Stimulated activated naive CD8-positive, alpha-beta T cell treated with anti-CD3 and anti-CD28 coated beads, Interleukin-15, Interleukin-2, amounts not matched to agents 100 U/mL and 50 U/mL, for 24 hours (primary cell): ENCODE measurements at places on chromosomes 11 and 22.

- no peak for DNase-seq
These were observed 74.3 kb upstream of the TP53I11 start for GRCh38 chr11:45024846-45025588.

DNA sequence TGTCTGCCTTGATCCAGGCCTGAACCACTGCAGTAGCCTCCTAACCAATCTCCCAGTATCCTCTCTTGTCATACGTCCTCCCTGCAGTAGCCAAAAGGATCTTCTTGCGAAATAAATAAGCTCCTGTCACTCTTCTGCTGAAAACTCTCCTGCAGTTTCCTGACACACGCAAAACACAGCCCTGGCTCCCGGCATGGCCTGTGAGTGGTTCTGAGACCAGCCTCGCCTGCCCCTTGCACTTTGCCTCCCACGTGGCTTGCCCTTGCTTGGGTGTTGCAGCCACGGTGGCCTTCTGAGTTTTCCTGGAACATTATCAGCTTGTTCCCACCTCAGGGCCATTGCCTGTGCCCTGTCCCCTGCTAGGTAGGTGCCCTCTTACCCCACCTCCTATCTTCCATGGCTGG lies 7.2 kb downstream of the ZC3H7B start:
- no peak for DNase-seq

GRCh38 chr11:116692318-116693101 lies 80.3 kb downstream of the BUD13 start:
- DNase-seq = no peak

GRCh38 chr11:104041792-104042191 lies 5.4 kb downstream of the DDI1 start:
- DNase-seq = no peak

DNA sequence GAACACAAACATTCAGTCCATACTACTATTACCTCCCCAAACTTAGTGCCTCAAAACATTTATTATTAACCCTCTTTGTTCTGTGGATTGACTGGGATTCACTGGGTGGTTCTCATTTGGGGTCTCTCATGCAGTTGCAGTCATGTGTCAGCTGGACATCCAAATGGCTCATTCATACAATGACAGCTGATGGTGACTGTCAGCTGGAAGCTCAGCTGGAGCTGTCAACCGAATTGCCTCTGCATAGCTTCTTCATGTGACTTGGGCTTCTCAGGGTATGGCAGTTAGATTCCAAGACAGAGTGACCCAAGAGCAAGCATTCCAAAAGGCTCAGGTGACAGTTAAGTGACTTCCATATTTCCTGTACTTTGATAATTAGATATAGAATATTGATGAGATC lies 85.2 kb downstream of the CCDC34 start:
- no peak for DNase-seq

DNA sequence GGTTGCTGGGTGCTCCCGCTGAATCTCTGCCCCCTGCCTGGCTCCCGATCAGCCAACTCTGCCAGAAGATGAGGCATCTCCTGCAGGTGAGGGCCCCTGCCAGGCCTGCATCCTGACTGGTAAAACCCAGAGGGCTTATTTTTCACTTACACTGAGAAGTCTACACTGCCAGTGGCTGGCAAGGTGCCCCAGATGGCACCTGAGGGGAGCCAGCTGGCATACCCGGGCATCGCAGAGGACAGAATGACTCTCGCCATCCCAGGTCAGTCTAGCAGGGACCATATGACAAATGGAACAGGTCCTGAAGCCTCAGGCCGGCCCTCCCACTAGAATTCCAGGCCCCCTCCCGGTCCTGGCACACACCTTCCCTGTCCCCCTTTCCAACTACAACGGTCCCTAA lies 30.9 kb downstream of the MACROD1 start:
- no peak for DNase-seq

DNA sequence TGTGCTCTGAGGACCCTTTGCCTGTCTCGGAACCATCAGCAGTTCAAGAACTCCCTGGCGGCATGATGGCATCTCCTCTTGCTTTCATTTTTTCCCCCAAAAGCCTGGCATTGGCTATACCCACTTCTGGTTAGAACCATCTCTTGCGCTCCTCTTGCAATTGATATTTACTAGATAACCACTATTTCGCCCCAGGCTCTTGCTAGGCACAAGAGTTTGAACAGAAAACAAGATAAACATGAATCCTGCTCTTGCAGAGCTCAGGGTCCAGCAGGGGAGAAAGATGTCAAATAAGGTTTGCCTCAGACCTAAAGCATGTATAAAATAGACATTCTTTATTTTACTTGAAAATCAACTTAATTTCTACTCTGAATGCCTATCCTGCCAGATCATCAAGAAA lies 33.1 kb downstream of the SLCO2B1 start:
- no peak for DNase-seq

- DNase-seq = no peak
These were observed 7.5 kb upstream of the CTSD start for GRCh38 chr11:1771273-1771672.

DNA sequence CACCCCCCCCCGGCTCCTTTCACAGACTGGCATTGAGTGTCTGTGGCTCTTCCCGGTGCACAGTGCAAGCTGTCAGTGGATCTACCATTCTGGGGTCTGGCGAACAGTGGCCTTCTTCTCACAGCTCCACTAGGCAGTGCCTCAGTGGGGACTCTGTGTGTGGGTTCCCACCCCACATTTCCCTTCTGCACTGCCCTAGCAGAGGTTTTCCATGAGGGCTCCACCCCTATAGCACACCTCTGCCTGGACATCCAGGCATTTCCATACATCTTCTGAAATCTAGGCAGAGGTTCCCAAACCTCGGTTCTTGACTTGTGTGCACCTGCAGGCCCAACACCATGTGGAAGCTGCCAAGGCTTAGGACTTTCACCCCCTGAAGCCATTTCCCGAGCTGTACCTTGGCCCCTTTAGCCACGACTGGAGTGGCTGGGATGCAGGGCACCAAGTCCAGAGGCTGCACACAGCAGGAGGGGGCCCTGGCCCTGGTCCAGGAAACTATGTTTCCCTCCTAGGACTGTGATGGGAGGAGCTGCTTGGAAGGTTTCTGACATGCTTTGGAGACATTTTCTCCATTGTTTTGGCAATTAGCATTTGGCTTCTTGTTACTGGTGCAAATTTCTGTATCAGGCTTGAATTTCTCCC lies 26.0 kb downstream of the BCL2L13 start:
- no peak for DNase-seq

- DNase-seq = no peak
These were observed 25.3 kb downstream of the RRP8 start for GRCh38 chr11:6578134-6578533.

GRCh38 chr11:121566279-121567168 lies 113.8 kb upstream of the SORL1-AS1 start:
- DNase-seq = no peak

DNA sequence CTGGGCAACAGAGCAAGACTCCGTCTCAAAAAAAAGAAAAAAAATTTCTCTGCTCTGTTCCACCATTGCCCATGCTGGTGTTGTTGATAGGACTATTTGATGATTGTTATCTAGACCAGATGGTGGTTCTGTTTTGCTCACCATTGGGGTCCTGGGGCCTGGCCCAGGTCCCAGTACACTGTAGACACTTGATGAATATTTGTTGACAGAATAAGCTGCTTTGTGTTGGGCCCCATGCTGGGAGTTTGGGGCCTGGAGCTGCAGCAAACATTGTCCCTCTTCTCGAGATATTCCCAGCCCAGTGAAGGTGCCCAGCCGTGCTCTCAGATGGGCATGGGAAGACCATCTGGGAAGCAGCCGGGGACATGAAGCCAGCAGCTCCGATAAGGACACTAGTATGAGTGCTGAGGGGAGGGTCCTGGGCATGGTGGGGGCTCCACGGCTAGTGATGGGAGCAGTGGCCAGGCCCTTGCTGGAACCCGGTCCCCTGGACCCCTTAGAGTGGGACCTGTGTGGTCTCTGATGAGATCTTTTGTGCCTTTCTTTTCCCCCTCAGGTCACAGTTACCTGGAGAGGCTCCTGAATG lies 13.6 kb downstream of the INCENP start:
- DNase-seq = no peak

DNA sequence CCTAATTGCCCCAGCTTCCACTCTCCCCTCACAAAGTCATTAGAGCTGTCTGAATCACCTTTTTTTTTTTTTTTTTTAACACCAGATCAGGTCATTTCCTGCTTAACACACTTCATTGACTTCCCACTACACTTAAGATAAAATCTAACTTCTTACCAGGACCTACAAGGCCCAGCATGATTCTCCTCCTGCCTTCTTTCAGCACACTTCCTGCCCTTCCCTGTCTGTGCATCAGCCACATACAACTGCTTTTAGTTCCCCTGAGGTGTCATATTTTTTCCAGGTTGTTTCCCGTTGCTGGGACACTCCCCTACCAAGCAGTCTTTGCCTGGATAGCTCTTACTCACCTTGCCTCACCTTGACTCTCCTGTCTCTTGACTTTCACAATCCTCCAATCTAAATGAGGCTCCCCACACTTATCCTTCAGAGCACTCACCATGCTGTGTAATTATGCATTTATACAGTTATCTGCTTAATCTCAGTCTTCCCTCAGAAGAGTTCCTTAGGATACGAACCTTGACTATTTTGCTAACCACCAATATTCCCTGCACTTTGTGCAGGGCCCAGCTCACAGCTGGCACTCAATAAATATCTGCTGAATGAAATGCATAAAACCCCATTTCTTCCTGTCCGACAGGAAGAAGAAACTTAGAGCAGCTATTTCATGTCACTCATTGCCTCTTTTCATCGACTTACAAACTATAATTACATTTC lies 96.6 kb upstream of the AKIP1 start:
- no peak for DNase-seq

GRCh38 chr22:40392618-40393017 lies 22.2 kb downstream of the SGSM3 start:
- no peak for DNase-seq

GRCh38 chr11:79484872-79485271 lies 44.0 kb upstream of the TENM4 start:
- no peak for DNase-seq

GRCh38 chr11:44627165-44627789 lies 61.8 kb downstream of the CD82 start:
- DNase-seq = no peak

DNA sequence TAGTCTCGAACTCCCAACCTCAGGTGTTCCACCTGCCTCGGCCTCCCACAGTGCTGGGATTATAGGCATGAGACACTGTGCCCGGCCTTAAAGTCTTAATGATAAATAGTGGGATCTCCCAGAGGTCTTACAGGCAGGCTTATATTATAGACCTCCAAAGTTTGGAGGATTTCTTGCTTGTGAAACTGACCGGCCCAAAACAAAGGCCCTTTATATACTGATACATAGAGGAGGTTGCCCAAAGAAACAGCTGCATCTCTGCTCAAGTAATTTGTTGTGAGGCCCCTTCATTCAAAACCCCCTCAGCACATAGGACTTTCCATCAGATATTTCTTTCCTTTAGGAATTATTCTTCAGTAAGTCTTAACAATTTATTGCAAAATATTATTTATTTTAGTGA lies 27.4 kb upstream of the RDX start:
- no peak for DNase-seq

DNA sequence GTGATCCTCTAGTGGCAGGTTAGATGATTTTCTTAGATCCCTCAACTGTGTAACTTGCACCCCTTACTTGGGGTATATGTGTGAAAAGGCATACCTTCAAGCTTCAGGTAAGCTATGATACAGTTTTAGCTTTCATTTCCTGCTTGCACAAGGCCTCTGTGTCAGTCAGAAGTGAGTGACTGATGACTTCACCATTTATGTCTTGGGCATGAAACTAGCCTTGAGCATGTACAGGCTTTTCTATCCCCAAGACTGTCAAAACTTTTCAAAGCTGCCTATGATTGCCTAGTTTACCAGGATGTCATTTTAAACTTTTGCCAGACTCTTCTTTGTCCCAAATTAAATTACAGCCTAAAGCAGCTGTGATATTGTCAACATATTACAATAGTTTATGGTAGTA lies 286.1 kb upstream of the CNTN5 start:
- no peak for DNase-seq

DNA sequence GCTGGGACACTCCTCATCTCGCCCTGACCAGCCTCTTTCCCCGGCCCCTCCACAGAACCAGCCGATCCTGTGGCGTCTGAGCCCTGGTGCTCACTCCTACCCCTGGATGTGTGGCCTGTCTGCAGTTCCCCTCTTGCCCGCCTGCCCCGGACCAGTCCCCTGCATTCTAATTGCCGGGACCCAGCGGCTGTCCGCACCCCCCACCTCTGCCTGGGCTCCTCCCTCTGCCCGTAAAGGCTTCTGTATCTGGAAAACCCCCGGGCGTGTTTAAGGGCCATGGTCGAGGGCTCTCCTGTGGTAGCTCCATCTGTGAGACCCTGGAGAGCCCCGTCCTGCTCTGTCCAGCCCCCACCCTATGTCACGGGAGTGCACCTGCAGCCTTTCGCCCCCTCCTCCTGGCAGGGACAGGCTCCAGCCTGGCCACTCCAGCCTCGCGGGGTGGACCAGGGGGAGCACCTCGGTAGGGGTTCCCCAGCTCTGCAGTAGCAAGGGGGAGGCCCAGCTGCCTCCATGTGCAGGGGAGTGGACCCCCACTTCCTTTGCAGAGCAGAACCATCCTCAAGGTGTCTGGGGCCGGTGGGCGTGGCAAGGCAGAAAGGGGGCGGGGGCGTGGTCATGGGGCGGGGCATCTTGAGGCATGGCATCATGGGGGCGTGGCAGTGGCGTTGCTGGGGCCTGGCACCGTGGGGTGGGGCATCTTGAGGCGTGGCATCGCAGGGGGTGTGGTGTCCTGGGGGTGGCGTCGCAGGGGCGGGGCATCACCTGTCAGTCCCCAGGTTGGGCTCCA lies 430.4 kb downstream of the TBC1D22A start:
- peak; percentile 21 for DNase-seq

DNA sequence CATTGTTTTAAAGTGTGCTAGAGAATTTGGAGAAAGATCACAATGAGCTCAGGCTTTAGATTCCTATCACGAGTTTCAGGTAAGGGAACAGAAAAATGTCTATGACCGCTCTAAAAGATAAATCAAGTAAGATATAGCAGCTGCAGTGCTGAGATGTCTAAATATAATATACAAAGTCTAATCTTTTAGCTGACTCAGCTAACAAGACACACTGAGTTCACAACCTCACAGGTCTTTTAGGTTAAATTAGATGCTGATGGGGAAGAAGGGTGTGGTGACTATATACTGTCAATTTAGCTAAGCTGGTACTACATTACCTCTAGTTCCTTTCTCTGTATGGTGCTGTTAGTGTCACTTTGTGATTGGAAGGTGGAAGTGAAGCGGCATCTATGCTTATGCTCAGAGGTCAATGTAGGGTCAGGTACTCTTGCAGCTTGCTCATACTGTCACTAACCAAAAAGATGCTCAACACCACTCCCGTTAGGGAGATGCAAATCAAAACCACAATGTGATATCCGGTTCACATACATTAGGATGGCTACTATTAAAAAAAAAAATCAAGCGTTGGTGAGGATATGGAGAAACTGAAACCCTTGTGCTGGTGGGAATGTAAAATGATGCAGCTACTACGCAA lies 283.5 kb downstream of the SWAP70 start:
- DNase-seq = no peak

DNA sequence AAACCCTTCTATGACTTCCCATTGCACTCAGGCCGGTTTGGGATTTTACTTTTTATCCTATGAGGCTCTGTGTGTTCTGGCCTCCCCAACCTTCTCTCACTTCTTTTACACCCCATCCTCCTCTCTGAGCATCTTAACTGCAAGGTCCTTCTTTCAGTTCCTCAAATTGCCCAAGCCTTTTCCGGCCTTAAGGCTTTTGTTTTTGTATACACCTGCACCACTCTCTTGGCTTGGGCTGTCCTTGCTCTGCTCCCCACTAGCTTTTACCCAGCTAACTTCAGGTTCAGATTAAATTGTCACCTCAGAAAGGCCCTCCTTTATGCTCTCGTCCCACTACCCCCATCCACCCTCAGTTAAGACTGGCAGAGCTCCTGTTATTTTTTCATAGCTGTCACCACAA lies 55.5 kb downstream of the FAM83F start:
- DNase-seq = no peak
